ENCODE measurements at places on chromosomes 11 and 22.

DNA sequence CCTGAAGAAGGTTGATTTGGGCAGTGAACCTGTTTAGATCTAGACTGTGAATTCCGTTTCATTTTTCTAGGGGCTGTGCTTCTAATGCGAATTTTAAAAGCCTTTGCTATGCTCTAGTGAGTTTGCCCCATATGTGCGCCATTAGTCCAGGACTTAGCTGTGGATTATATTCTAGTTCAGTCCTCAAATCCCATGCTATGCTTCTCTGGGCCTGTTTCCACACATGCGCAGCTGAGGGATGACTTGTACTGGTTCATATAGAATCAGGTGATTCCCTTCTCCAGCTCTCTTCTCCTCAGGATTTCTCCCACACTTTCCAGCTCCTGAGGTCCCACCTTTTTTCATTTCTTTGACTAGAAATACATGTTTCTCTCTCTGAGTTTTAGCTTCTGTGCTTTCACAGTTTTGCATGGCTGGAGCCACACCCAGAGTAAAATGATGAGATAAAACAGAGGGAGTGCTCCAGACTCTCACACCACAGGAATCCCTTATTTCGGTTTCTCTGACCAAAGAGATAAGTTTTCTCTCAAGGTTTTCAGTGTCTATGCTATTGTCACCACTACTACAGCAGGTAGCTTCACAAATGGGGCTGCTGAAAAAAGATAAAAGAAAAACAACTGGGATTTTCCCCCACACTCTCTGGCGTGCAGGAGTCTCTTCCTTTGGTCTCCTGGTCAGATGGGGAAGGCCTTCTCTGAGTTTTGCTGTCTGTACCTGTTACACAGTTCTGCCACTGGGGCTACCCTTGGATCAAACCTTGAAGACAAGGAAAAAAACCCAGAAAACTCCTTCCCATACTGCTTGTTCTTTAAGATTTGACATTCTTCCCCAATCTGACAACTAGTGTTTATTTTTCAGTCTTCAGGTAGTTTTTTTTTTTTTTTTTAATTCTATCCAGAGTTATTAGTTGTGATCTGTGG lies 96.2 kb upstream of the TEAD1 start:
- no peak for ATAC-seq

DNA sequence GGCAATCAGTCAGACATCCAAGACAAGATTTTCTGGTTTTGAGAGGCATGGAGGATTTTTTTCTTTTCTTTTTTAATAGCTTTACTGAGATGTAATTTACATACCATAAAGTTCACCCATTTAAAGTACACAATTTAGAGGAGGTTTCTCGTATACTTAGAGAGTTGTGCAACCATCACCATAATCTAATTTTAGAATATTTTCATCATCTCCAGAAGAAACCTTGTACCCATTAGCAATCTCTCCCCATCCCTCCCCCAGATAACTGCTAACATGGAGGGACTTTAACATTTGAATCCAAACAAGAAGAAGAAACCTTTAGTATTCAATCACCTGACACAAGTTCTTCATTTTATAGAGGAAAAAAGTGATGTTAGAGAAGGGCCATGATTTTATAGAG lies 83.6 kb downstream of the CLPB start:
- no peak for ATAC-seq

- no peak for ATAC-seq
Observed at GRCh38 chr22:38802671-38803121, 8.8 kb upstream of the DNAL4 start.

GRCh38 chr11:69936771-69937170 lies 117.6 kb upstream of the FGF3 start:
- no peak for ATAC-seq

- ATAC-seq, result no peak
Observed at GRCh38 chr11:122765487-122766131, 72.7 kb upstream of the CRTAM start.

DNA sequence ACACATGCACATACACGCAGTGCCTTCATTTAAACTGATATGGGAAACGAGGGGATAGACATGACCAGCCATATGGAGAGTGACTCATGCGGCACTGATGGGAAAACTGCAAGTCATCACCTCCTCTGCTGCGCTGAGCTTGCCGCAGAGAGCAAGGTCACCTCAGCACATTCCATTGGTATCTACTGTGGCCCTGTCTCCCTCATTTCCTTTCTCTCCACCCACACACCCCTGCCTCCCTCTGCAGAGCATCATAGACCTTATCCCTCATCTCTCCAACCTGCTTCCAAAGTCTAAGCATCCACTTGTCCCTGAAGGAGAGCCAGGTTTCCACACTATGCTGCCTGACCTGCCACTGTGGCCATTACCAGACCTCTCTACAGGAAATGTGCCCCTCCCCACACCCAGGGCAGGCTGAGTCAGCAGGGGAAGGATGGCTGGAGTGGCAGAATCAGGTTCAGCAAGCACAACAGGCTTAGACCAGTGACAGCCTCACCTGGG lies 116.9 kb upstream of the SNX19 start:
- ATAC-seq, result no peak

- ATAC-seq, result peak; percentile 96
Observed at GRCh38 chr11:68751331-68751856, at the start of gene TESMIN. TSS of gene TESMIN (minus strand) at chr11:68751520. CDS start at chr11:68750660, 860 bp downstream.

DNA sequence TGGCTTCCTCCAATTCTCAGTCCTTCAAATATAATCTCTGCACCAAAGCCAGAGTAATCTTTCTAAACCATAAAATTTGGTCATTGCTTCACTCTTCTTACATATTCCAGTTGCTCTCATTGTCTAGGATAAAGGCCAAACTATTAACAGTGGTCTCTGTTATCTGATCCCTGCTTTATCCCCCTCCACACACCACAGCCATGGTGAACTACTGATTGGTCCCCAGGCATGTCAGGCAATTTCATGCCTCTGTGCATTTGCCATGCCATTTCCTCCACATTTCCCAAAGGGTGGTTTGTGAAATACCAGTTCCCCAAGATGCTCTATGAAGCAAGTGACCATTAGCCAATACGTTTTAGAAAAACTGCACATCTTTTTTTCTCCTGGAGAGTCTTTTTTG lies 97.0 kb downstream of the FAM181B start:
- no peak for ATAC-seq

DNA sequence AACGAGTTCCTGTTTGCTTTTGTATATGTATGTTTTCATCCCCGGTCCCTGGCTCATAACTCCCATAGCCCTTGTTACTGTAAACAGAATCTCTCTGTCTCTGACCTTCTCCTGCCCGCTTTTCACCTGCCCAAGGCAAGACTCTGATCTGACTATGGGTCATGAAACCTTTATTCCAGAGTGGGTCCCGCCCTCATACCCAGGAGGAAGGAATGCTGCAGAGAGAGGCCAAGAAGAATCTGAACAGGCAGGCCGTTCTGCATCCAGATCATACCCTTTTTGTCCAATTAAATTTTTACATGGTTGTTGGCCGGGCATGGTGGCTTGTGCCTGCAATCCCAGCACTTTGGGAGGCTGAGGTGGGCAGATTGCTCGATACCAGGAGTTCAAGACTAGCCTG lies 39.6 kb downstream of the GRIK4 start:
- no peak for ATAC-seq

GRCh38 chr11:9078113-9079086 lies 13.0 kb downstream of the SCUBE2 start:
- ATAC-seq, result no peak

- ATAC-seq, result no peak
Observed at GRCh38 chr11:10307022-10307399, 2.1 kb downstream of the ADM start.

DNA sequence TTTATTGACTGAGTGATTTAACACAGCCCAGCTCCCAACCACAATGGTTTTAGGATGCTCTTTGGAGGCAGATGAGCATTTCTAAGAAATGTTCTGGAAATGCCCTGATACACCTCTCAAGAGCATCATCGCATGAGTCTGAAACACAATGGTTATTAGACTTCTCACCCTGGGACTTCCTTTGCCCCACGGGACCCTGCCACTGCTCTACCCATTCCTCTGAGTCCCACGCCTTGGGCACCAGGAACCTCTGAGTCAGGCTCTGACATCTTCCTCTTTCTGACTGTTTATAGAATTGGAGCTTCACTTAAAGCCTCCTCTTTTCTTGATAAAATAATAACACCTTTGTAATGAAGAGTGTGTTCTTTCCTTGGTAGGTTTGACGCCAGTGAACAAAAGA lies 85.6 kb upstream of the PARVA start:
- peak; percentile 61 for ATAC-seq

- no peak for ATAC-seq
Observed at GRCh38 chr11:77503006-77503405, 29.1 kb upstream of the PAK1 start.

GRCh38 chr22:17091851-17092250 lies 7.1 kb downstream of the IL17RA start:
- ATAC-seq, result no peak

- peak; percentile 18 for ATAC-seq
Observed at GRCh38 chr11:62805961-62806441, 761 bp upstream of the NXF1 start.

GRCh38 chr11:86117001-86117711 lies 48.3 kb upstream of the PICALM start:
- ATAC-seq, result no peak

GRCh38 chr11:38219636-38220035 lies 1621.6 kb upstream of the RAG2 start:
- ATAC-seq, result no peak

GRCh38 chr22:28955817-28956216 lies 72.4 kb downstream of the ZNRF3 start:
- peak; percentile 95 for ATAC-seq

GRCh38 chr11:122077459-122077858 lies 38.6 kb downstream of the BLID start:
- no peak for ATAC-seq

GRCh38 chr11:117483372-117483771 lies 155.7 kb downstream of the CEP164 start:
- ATAC-seq, result peak; percentile 16

DNA sequence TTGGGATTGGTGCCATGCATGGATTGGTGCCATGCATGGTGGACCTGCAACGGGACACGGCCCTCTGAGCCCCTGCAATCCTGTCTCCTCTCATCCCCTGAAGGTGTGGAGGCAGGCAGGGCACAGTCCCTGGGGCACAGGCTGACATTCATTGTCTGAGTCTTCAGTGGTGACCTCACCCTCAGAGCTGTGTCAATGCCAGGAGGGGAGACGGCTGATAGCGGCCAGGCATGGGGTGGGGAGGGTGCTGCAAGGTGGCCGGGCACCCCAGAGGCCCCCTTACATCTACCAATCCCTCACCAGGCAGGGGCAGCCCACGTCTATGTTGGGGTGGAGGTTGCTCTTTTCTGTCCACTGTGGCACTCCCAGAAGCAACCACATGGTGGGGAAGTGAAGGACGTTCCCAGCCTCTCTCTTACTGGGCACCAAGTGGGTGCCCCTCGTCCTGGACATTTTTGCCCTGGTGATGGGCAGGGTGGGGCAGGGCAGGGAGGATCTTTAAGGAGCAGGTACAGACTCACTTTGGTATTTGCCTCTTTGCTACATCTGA lies 47.6 kb downstream of the NECTIN1 start:
- no peak for ATAC-seq

GRCh38 chr11:115054570-115055538 lies 376.5 kb downstream of the NXPE2 start:
- no peak for ATAC-seq

DNA sequence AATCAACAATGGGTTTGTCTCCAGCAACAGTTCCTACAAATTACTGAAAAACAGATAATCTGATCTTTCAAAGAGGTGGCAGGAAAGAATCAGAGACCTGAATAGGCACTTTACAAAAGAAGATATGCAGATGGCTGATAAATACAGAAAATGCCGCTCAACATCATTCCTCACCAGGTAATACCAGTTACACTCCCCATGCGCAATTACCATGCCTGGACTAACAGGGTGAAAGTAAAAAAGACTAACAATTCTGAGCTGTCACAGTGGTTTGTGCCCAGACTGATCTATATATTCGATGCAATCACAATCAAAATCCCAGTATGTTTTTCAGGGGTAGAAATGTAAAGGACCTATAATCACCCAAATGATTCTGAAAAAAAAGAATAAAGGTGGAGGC lies 10.0 kb downstream of the SNX32 start:
- no peak for ATAC-seq

DNA sequence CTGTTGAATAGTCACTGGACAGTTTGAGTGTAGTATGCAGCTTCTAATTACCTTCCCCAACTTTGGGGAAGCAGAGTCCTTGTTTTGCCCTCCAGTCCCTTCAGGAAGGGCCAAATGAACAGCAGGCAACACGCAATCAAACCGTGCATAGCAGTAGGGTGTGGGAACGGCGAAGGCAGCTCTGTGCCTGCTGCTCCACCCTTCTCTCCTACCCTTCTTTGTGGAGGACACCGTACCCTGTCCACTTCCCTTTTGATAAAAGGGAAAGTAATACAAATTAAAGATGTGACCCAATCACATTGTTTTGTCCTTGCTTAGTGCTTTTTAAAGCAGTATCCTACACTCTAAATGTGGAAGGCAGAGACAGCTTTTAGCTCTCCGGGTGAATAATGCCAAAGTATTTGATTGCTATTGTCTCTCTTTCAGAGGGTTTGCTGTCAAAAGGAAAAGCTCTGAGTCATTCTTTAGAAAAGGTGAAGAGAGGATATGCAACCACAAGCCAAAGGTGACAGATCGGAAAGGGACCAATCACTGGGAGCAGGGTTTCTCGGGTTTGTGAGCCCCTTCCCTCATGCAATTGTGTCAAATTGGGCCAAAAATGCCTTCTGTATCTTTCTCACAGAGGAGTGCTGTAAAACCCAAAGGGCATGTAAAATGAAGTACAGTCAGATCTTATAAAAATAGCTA lies 407.3 kb upstream of the CCDC90B start:
- no peak for ATAC-seq

DNA sequence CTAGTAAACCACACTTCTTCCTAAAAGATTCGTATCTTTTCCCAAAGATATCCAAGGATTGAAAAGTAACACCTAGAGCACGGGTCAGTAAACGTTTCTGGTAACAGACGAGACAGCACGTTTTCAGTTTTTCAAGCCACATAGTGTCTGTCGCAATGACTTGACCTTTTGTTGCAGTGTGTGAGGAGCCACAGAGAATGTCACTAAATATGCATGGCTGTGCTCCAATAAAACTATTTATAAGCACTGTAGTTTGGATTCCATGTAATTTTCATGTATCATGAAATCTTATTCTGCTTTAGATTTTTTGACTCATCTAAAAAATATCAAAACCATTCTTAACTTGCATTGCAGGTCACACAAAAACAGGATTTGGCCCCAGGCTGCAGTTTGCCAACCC lies 18.3 kb upstream of the MICAL3 start:
- ATAC-seq, result no peak

- ATAC-seq, result peak; percentile 63
Observed at GRCh38 chr11:12125609-12126149, 15.3 kb downstream of the MICAL2 start.

GRCh38 chr22:36252754-36253522 lies at the start of gene APOL1:
TSS of gene APOL1 (plus strand) at chr22:36253133. CDS start at chr22:36254956, 1,823 bp downstream.
- ATAC-seq, result peak; percentile 82

DNA sequence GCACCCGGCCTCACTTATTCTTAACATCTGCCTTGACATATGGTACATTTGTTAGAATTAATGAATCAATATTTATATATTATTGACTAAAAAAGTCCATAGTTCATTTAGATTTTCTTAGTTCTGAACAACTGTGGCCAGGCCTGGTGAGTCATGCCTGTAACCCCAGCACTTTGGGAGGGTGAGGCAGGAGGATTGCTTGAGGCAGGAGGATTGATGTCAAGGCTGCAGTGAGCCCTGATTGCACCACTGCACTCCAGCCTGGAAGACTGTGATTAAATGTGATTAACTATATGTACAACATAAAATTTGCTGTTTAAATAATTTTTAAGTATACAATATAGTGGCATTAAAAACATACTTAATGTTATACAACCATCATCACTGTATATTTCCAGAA lies 5.6 kb downstream of the UVRAG start:
- ATAC-seq, result no peak

- peak; percentile 21 for ATAC-seq
Observed at GRCh38 chr11:67468056-67468455, 995 bp downstream of the TMEM134 start.

GRCh38 chr22:45972091-45972888 lies 4.7 kb downstream of the WNT7B start:
- ATAC-seq, result no peak

Data from activated T-helper 17 cell treated with anti-CD3 and anti-CD28 coated beads, Interleukin-2, amount 50 U/mL, for 72 hours (primary cell).